ENCODE measurements at places on chromosomes 5 and 9.
A peak's percentile ranks its signal among the peaks of the same experiment; 100 is the strongest.

- no peak for DNase-seq
Observed at GRCh38 chr5:143582869-143583268, 179.4 kb upstream of the NR3C1 start.

- no peak for DNase-seq
Observed at GRCh38 chr9:75847085-75847484, 43.4 kb upstream of the PCSK5 start.

DNA sequence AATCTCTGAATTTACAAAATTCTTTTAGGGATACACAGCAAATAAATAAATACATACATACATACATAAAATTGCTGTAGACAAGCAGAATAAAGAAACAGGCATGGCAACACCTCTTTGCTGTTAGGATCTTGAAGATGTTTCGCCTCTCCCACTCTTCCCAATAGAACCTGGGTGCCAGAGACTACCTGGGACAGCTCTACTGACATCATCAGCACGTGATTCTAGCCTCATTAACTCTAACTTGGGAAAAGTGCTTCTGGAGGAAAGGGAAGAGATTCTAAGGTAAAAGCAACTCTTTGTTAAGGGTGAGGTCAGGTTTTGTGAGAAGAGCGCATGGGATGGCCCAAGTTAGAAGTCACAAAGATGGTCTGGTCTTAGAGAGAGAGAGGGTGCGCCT, 339.1 kb downstream of the RFX3 start:
- DNase-seq: no peak

DNA sequence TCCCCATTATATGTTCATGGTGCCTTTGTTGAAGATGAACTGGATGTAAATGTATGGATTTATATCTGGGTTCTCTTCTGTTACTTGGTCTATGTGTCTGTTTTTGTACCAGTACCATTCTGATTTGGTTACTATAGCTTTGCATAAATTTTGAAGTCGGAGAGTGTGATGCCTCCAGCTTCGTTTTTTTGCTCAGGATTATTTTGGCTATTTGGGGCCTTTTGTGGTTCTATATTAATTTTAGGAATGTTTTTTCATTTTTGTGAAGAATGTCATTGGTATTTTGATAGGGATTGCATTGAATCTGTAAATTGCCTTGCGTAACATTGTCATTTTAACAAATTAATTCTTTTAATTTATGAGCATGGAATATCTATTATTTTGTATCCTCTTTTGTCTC, 36.6 kb upstream of the ZNF366 start:
- no peak for DNase-seq

- DNase-seq: no peak
Observed at GRCh38 chr9:120974181-120974580, 47.6 kb upstream of the TRAF1 start.

GRCh38 chr9:9847750-9848149, 765.1 kb downstream of the PTPRD start:
- DNase-seq: no peak

DNA sequence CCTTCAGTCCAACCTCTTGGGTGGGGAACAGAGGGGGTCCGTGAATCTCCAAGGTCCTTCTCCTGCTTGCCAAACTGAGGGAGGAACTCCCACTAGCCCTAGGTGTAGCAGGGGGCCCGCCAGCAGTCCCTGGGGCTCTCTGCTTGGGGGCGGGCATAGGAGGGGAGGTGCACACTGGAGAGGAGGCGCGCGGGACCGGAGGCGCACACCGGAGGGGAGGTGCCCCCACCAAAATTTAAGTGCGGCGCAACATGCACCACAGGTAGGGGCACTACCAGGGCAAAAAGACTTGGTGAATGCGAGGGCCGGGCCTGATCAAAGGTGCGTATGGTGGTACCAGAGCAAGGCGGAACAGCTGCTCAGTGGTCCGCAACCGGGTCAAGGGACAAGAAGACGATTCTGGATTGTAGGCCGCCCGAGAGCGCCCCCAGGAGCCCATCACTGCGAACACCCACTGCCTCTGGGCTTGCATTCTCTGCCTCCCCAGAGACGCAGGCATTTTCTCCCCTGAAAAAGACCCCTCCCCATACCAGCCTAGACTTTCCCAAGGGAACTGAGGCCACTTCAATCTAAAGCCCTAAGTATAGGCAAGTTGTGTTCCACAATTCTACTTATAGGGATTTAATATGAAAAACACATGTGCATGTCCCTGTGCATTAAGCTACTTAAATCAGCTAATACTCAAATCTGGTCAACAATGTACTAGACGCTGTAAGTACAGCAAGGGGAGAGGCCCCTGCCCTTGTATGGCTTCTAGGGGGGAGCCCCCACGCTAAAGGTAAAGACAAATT, 50.6 kb downstream of the TGFBI start:
- no peak for DNase-seq

DNA sequence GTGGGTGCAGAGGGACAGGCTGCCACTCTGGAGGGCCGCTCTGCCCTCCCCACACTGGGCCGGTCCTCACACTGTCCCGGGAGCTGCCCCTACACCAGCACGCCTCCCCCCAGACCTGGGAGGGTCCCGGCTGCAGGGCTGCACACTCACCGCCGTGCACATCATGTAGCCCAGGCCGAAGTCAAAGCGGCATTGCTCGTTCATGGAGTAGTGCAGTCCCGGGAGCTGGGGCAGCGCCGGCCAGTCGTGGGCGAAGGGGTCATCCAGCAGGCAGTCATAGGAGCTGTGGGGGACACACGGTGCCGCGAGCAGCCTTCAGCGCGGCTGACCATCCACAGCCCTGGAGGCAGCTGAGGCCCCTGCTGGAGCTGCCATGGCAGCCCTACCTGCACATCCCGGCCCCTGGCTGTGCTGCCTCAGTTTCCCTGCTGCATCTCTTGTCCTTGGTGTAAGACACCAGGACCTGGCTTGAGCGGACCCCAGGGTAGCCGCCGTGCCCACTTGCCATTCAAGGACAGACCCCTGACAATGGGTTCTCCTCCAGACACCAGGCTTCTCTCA, 93.2 kb downstream of the ZNF354C start:
- DNase-seq: no peak

- DNase-seq: no peak
Observed at GRCh38 chr5:82365744-82366228, 87.6 kb upstream of the RPS23 start.

GRCh38 chr9:9337129-9337528, 1275.7 kb downstream of the PTPRD start:
- no peak for DNase-seq

- DNase-seq: no peak
Observed at GRCh38 chr5:153660919-153661318, 170.4 kb downstream of the GRIA1 start.

GRCh38 chr9:76646249-76646648, 118.0 kb upstream of the PCA3 start:
- DNase-seq: no peak

GRCh38 chr9:127449332-127449966, 1.8 kb downstream of the RPL12 start:
- no peak for DNase-seq

- no peak for DNase-seq
Observed at GRCh38 chr5:95114305-95114704, 170.6 kb downstream of the MCTP1 start.

DNA sequence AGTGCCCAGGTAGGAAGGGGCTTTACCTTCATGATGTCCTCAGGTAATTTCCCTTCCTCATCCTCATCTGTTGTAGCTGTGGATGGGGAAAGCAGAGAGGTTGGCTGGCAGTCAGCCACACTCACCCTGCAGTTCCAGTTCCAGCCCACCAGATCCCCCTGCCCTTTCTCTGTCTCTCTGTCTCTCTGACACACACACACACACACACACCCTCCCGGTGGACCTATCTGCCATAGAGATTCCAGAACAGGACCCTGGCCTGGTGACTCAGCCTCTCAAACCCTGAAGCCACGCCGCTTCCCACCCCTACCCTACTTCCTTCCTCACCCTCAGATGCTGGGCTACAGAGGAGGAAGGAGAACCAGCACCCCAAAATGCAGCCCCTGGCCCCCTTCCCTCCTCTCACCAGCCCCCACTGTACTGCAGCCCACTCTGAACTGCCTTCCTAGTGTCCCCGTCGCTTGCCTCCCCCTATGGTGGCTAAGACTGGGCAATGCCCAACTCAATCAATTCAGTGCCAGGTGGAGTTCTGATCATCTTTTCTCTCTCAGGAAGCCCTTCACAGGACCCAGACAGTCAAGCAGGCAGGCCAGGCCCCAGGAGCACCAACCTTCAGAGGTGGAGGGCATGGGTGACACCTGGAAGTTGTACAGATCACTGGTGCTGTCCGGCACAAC, 4.8 kb downstream of the IRF1 start:
- DNase-seq: no peak

- peak; percentile 13 for DNase-seq
Observed at GRCh38 chr5:172005708-172006320, 624 bp downstream of the FBXW11 start.

DNA sequence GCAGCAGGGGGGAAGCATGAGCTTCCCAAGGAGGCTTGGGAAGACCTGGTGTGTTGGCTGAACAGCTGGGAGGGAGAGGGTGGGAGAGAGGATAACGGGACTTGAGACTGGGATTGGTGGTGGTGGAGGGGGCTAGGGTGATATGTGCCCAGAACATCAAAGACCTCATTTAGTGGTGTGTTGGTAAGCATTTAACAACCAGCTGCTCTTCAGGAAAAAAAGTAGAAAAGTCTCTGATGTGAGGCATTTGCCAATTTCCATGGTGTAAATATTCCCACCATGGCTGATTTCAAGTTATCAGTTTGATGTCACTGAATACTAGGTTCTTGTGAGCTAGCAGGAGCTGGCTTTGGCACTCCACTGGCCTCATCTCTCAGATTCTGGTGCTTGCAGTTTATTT, 170.8 kb downstream of the MACROH2A1 start:
- DNase-seq: no peak
